ENCODE measurements at places on chromosomes 12 and 14.
A peak's percentile ranks its signal among the peaks of the same experiment; 100 is the strongest.

DNA sequence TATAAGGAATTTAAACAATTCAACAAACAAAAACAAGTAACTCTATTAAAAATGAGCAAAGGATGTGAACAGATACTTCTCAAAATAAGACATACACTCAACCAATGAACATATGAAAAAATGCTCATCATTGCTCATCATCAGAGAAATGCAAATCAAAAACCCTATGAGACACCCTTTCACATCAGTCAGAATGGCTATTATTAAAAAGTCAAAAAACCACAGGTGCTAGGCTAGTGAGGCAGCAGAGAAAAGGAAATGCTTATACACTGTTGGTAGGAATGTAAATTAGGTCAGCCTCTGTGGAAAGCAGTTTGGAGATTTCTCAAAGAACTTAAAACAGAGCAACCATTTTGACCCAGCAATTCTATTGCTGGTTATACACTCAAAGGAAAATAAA is 52.0 kb downstream of the NAV3 start:
- DNase-seq = no peak

- no peak for DNase-seq
Measured at GRCh38 chr12:92608151-92609091, 94.4 kb upstream of the PLEKHG7 start.

DNA sequence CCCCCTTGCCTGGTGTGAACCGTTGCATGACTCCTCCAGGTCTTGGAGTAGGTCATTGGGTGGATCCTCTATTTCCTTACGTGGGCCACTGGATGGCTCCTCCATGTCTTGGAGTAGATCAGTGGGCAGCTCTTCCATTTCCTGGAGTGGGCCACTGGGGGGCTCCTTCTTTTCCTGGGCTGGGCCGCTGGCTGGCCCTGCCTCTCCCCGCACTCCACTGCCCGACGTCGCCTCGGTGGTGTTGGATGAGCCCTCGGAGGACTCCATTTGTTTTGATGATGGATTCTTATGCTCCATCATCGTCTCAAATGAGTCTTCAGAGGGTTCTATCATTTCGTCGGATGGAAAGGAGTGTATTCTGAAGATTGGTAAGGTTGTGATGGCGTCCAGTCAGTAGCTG is 19.1 kb downstream of the RTL1 start:
- no peak for DNase-seq

DNA sequence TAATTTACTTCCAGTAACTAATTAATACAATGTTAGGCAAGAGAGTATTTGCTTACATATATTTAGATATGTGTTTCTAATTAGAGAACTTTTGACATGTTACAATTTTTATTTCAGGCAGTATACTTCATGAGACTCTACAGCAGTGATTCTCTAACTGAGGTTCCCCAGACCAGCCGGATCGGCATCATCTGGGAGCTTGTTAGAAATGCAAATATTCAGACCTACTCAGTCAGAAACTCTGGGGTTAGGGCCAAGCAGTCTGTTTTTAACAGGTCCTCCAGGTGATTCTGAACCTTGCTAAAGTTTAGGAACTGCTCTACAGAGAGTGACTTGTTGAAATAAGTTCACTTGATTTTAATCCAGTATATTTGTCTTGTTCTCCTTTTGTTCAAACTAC is 46.5 kb downstream of the ARID2 start:
- DNase-seq = no peak

DNA sequence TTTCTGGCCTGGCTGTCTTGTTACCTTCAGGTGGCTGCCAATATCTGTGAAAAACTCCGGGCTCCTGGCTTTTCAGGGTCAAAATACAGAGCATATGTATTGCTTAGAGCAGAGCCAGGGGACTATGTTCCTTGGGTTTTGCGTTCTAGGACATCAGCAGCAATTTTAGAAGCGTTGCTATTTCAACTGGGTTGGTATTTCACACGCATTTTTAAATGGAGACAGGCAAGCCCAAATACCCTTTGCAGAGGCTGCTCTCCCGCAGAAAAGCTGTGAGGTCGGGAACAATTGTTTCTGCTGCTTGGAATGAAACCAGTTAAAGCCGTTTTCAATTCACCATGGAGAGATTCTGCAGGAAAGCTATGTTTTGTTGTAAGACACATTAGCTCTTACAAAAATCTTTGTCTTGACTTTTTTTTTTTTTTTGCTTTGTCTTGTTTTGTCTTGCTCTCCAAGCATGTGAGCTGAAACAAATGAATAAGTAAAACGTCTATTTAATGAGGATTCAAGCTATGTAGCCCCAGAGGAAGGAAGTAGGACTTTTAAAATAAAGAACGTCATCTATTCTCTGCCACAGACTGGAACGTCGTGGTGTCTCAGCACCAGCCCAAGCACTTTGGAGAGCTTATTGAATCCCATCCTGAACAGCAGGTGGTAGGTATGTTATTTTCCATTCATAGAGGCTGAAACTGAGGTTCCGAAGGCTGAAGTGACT is 181.0 kb upstream of the TBX3 start:
- no peak for DNase-seq

- DNase-seq = no peak
Measured at GRCh38 chr12:34198924-34199323, 176.6 kb downstream of the ALG10 start.

GRCh38 chr14:57182760-57183503 is 85.8 kb downstream of the EXOC5 start:
- peak; percentile 19 for DNase-seq

GRCh38 chr14:69822456-69822855 is 25.4 kb upstream of the SLC10A1 start:
- DNase-seq = no peak

DNA sequence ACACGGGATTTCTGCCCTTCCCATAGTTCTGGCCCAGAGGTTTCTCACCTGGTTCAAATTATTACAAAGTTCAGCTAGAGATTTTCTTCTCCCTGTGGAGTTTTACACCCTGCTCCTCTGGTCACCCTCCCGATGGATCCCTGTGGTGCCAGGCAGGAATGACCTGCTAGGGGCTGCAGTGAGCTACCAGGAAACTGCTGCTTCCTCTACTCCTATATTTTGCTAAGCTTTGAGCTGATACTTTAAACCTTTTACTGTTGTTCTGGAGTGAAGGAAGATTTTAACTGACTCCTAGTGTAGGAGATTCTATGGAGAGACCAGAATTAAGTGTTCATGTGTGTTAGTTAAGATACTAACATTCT is 30.4 kb upstream of the LRIG3 start:
- no peak for DNase-seq

DNA sequence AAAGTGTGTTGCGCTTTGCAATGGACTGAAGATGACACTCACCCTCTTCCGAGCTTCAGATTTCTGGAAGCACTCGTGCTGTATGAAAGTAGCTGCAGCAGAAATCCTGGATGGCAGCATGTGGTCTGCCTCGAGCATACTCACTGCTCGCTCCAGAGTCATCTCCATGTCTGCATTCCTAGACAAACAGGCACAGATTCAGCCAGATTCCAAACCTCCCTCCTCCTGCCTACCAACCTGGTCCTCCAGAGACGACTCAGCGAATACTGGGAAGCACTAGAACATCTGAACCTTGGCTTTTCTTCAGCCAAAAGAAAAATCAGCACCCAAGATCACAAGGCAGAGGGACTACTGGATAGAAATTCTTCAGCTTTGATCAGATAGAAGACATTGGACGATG is 27.7 kb downstream of the PKP2 start:
- no peak for DNase-seq

DNA sequence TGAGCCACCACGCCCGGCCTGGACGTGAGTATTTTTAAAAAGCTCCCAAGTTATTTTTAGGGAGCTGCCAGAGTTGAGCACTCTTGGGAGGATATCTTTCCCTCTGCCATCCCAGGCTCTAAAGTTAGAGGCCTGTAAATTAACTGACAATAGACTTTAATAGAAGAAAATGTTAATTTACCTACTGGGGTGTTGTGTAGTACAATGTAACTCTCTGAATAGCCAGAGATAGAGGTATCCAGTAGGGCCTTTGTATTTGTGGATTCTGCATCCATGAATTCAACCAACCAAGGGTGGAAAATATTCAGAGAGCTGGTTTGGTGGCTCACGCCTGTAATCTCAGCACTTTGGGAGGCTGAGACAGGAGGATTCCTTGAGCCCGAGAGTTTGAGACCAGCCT is 7.6 kb upstream of the PIGH start:
- DNase-seq = no peak

GRCh38 chr12:16560273-16560672 is 45.7 kb downstream of the LMO3 start:
- DNase-seq = no peak

- no peak for DNase-seq
Measured at GRCh38 chr14:78491048-78491447, 320.9 kb downstream of the NRXN3 start.

DNA sequence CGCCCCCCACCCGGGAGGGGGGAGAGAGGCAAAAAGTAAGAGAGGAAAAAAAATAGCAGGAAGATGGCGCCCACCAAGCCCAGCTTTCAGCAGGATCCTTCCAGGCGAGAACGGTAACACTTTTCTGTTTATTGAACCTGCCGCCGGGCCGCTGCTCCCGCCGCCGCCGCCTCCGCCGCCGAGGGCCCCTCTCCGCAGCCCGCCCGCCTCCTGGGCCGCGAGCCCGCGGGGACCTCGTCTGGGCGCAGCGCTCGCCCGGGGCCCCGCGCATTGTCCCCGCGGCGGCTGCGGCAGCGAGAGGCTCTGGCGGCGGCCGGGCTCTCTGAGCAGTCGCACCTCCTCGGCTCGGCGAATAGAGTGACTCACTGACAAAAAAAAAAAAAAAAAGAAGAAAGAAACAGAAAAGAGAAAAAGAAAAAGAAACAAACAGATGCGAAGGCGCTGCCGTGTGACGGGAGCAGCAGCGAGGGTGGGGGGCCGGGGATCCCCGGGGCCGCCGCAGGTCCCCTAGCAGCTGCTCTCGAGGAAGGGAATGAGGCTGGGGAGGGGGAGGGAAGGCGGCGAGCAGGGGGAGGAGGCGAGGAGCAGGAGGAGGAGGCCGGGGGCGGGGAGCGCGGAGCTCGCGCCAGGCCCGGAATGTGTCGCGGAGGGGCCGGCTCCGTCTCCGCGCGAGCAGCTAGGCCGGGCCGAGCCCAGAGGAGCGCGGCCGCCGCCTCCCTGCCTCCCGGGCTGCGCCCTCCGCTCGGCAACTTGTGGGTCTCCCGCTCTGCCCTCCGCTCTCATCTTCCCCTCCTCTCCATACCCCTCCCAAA is 781 bp downstream of the NPAS3 start:
- DNase-seq = peak; percentile 57

DNA sequence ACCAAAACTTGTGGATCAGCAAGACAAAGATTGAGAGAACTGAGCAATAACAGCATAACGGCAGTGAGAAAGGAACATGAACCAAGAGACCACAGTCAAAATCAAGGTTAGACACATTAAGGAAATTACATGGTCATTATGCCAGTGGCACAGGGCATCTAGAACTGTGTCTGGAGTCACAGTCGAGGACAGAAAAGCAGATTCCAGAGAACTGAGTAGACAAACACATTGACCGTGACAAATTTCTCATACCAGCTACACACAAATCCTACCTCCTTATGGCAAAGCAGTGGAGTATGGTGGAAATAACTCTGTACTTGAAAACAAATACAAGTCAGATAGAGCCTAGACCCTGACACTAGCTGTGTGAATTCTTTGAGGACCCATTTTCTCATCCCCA is 367.3 kb downstream of the DUSP6 start:
- DNase-seq = no peak

GRCh38 chr14:27686137-27686536 is 1080.5 kb upstream of the FOXG1 start:
- DNase-seq = no peak

- no peak for DNase-seq
Measured at GRCh38 chr14:74861734-74862090, 14.2 kb downstream of the PROX2 start.

DNA sequence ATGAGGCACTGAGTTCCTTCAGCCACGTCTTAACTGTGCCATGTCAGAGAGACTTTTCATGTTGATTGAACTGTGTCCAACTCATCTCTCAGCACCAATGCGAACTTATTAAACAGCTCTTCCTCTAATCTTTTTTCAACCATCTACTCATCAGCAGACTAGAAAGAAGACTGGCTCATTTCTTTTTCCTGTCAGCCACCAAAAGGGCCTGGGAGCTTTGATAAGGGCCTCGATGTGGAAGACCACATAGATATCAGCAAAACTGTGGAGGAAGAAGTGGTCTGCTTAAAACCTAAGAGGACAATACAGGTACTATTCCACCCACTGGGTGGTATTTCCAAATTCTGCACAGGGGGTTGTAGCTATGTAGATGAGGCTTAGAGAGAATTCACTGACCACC is 3.6 kb upstream of the PLXNC1 start:
- DNase-seq = no peak

- DNase-seq = no peak
Measured at GRCh38 chr12:57993834-57994233, 52.5 kb downstream of the ATP23 start.

- DNase-seq = no peak
Measured at GRCh38 chr12:94231709-94232108, 83.3 kb downstream of the PLXNC1 start.

- DNase-seq = peak; percentile 68
Measured at GRCh38 chr14:20697273-20698017, 8.9 kb downstream of the ANG start.

DNA sequence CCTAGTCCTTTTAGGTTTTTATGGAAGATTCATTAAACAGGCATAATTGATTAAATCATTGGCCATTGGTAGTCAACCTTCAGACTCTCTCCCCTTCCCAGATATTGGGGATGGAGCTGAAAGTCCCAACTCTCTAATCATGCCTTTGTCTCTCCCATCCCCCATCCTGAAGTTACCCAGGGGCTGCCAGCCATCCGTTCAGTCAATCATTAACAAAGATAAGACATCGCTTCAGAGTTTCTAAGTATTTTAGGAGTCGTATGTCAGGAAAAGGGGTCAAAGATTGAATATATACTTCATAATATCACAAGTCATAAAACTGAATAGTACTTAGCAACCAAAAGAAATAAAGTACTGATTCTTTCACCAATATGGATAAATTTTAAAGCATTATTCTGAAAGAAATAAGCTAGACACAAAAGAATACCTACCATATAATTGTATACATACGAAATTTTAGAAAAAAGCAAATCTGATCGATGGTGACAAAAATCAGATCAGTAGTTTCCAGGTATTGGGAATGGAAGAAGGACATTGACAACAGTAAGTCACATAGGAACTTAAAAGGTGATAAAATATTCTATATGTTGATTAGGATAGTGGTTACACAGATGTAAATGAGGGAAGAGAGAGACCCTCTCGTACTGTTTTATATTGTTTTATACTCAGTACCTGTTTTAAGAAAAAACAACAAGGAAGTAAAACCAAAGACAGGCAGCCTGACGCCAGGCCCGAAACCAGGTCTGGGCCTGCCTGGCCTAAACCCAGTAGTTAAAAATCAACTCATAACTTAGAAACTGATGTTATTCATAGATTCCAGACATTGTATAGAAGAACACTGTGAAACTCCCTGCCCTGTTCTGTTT is 414.4 kb downstream of the DAD1 start:
- no peak for DNase-seq

DNA sequence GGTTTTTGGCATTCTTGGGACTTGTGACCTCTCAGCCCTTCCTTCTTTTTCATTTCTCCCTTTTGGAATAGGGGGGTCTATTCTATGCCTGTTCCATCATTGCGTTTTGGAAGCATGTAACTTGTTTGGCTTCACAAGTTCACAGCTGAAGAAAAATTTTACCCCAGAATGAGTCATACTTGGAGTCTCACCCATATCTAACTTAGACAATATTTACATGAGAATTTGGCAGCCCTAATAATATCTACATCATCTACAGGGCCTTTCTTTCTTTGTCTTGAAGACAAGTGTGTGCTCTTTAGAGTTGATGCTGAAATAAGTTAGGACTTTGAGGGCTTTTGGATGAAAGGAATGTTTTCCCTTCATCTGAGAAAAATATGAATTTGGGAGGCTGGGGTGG is 1312.9 kb upstream of the FLRT2 start:
- DNase-seq = no peak
